ENCODE measurements at places on chromosomes 11 and 22.

DNA sequence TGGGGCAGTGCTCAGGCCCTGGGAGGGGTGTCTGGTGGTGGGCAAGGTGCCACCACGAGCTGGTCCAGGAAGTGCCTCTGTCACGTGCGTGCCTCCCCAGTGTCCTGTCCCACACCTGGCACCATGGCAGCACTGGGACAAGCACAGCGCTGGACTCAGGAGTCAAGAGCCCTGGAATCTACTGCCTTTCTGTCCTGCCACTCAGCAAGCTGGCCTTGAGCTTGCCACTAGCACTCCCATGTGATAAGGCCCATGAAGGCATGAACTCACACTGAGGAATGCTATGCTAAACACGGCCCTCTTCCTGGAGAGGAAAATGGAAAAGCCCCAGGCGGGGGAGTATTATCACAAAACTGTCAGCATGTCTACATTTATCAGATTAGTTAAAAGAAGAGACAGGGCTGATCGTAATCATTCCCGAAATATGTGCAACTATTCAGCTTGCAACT, 50.7 kb upstream of the SLC35C1 start:
- DNase-seq, result no peak

DNA sequence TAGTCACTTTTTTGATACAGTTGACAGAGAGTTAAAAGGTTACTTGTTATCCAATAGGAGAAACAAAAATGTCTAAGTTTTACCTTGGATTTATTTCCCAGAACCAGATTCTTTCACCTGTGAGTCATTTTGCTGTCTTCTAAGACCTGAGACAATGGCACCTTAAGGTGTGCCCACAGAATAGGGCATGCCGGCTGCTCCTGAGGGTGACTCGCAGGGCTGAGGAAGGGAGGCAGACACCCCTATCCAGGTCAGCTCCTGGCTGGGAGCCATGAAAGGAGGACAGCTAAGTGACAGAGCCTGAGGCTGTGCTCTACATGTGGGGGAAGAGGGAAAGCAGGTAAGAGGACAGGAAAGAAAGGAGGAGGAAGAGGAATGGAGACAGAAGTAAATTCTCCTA, 67.8 kb downstream of the RASSF10 start:
- DNase-seq, result no peak

GRCh38 chr22:20203552-20204201, 52.8 kb upstream of the CCDC188 start:
- DNase-seq, result peak; percentile 85

DNA sequence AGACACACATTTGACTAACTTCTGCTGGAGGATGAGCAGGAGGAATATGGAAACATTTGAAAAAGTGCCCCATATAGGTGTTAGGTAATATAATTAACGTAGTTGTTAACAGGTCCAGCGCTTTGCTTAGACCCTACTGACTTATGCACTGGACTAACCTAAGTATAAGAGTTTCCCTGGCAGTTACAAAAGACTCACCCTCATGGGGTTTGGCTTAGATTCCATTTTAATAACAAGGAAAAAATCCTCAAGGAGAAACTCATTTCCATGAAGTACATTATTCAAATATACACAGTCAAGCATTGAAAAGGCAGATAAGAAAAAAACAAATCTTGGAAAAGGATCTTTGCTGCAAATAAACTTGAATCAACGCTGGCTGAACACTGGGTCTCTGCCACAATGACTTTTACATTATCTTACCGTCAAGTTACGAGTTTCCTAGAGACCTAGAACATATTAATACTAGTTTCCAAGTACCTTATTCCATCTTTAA, 27.7 kb downstream of the CDON start:
- no peak for DNase-seq

- DNase-seq, result no peak
These were observed 1.4 kb downstream of the CLDN5 start for GRCh38 chr22:19522881-19523239.

DNA sequence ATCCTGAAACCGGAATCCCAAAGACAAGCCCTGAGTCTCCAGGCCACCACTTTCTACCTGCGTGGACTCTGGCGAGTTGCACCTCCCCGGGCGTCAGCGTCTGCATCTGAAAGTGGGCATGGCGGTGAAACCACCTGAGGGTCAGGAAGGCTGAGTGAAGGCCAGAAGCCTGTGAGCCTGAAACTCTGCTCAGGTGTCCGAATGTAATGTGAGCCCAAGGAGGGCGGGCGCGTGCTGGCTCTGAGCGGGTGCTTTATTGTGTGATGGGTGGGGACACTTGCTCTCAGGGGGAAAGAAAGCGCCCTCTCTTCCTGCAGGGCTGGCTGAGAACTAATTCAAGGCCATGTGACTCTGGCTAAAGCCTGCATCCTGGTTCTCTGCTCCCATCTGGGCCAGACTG, 135.6 kb downstream of the ST3GAL4 start:
- DNase-seq, result no peak

DNA sequence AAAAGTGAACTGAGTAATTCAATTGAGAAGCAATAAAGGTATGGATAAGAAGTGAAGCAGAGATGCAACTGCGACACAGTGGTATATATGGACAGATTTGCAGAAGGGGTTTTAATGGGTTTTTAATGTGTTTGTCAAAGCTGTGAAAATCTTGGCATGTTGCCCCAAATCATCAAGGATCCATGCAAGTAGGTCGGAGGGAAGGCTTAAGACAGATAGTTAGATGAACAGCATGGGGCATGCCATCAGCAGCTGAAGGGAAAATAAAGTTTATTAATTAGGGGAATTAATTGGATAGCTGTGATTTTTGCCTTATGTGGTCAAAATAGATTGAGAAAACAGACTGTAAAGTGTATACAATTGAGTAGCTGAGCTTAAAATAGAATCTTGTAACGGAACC, 840.1 kb downstream of the JRKL start:
- DNase-seq, result no peak

- peak; percentile 11 for DNase-seq
These were observed 53.1 kb upstream of the SLC22A12 start for GRCh38 chr11:64537876-64538275.

- DNase-seq, result no peak
These were observed 34.4 kb downstream of the CYP2R1 start for GRCh38 chr11:14857621-14858020.

GRCh38 chr22:40415531-40416266, 45.3 kb downstream of the SGSM3 start:
- DNase-seq, result peak; percentile 69

- DNase-seq, result no peak
These were observed 480 bp downstream of the TRIM34 start for GRCh38 chr11:5625281-5625680.

- DNase-seq, result no peak
These were observed 38.2 kb downstream of the RPUSD4 start for GRCh38 chr11:126173257-126173656.

DNA sequence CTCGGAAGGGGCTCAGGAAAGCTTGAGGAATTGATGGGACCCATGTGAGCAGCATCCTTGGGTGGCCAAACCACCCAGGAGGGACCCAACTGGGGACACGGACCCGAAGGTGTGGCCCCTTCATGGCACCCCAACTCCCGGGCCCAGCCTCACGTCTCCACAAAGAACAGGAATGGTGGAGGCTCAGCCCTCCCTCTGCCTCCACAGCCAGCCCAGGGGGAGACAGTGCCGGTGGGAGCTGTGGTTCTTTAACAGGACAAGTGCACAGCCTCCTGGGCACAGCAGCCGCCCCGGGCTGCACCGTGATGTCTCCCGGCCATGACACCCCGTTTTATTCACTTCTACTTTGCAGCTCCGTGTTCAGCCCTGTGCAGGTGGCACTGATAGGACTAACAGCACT, 587.2 kb downstream of the BRD1 start:
- peak; percentile 29 for DNase-seq

DNA sequence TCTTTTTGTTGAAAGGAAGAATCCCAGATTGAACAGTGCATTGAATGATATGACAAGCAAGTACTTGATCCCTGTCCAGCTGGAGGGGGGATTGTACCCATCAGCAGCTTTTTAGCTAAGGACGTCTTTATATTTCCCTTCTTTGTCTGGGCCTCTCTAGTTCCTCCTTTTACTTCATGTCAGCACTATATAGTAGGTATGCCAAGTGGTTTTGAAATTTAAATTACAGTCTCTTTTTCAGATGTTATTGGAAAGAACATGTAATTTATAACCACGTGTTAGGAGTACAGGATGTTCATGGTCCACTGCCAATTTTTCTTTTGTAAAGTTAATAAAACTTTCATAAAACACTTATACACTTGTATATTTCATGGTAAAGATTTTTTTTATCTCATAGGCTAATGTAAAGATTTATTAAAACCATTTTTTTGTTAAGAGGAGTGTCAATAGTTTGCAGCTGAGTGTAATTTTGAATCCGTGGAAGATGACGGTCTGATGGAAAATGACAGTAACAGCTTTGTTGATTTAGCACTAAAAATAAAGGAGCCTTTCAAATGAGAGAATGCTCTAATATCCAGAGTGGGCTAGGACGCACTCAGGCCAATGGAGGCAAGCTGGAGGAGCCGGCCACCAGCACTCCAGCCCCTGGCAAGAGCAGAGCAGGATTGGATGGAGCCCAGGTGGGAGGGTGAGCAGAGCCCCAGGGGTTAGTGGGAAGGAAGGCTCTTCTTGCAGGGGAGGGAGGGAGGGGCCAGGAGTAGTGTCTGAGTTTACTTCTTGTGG, 488.3 kb downstream of the INSC start:
- DNase-seq, result no peak

GRCh38 chr22:37401401-37402183, 25.7 kb downstream of the ELFN2 start:
- DNase-seq, result no peak

- DNase-seq, result peak; percentile 99
These were observed at the start of gene KAT5 for GRCh38 chr11:65711785-65712632. Gene KAT5 (plus strand): TSS chr11:65712252. CDS start chr11:65712268, 16 bp downstream.

DNA sequence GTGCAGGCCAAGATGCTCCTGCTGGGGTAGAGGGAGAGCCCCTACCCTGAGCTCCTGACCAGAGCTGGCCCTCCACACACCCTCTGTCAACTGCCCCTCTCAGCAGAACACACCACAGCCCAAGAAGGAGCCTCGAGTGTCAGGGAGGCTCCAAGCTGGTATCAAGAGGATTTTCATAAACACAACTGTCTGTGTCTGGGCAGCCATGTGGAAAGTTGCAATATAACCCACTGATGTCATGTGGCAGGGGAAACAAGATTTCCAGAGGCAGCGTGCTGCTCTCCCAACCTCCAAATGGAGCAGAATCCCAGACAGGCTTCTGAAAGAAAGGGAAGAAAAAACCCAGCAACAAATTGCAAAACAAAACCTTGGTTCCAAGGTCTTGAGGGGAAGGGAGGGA, 569.9 kb downstream of the BUD13 start:
- DNase-seq, result no peak

GRCh38 chr11:95641495-95641894, 148.1 kb downstream of the FAM76B start:
- peak; percentile 31 for DNase-seq

DNA sequence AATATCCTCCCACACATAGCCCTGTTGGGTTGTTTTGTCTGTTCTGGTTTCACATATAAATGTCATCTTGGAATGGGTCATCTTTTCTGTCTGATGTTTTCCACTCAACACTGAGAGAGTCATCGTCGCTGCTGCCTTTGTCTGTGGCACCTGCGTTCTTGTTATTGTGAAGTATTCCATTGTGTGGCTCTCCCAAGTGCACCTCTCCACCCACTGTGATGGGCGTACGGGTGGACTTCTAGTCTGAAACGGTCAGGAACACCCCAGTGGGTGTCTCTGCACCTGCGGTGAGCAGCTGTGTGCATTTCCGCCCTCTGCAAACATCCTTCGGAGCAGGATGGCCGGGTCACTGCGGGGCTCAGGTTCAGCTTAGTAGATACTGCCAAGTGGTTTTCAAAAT, 34.5 kb upstream of the RTL6 start:
- no peak for DNase-seq

- peak; percentile 25 for DNase-seq
These were observed 30.0 kb upstream of the RFPL3 start for GRCh38 chr22:32327596-32328171.

DNA sequence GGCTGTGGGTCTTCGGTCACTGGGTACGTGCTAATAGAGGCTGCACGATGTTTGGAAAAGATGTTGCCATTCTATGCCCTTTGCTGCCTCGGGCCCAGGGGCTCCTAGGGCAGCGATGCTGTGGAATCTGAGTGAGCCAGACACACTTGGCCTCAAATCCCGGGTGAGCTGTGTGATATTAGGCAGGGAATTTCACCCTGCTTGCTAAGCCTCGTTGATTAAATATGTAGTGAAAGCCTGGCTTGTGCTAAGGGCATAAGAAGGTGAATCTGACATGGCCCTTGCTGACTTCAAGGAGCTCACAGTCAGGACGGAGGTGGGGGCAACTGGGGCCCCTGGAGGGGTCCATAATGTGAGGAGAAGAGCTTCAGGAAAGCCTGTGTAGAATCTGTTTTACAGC, 5.4 kb upstream of the HMOX1 start:
- DNase-seq, result no peak

GRCh38 chr11:32152216-32152615, 61.3 kb downstream of the RCN1 start:
- no peak for DNase-seq

DNA sequence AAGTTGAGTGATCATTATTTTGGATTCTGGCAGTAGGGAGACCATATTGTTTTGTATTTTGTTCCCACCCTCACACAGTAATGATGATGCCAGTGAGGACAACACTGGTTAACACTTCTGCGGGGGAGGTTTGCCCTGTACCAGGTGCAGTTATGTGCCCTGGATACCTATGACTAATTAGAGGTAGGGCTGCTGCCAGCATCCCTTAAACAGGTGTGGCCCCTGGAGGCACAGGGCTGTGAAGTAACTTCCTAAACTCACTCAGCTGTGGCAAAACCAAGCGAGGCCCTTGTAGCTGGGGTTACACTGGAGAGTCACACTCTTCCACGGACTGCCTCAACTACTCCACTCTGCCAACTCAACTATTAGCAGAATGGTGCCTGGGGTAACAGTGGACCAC, 64.5 kb downstream of the MCM5 start:
- DNase-seq, result no peak

DNA sequence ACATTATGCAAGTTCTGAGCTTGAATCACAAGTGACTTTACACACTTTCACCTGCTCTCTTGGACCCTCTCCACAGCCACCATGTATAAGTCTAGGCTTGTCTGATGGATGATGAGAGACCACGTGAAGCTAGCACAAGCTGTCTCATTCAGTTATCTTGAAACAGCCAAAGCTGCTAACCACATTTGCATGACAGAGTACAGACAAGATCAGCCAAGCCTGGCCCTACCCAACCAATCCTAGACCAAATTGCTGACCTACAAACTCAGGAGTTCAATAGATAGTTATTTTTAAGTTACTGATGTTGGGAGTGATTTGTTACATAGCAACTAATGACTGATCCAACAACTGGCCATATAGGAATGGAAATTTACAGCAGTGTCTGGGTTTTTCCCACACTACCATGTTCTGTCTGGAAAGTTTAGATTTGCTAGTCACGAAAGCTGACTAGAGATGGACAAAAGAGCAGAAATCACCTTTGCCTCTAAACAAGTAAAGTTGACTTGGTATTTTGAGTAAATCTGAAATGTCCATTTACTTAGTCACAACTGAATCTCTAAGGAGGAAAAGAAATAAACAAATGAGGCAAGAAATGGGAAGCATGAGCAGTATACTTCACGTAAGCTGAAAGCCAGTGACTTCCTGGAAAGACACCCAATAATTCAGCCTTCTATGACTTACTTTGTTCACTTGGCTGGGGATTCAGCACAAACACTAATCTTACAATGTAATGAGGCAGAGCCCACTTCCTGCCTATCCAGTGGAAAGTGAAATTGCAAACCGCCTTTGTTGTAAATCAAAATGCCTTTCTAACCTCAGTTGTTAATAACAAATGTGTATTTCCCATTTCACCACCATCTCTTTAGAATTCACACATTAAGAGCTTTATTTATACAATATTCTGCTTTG, 101.7 kb downstream of the FAM181B start:
- no peak for DNase-seq

GRCh38 chr11:33015621-33016551, at the start of gene DEPDC7:
Gene DEPDC7 (plus strand): TSS chr11:33015878. CDS start chr11:33015956, 78 bp downstream.
- peak; percentile 94 for DNase-seq

GRCh38 chr11:93524858-93525257, 18.3 kb downstream of the SMCO4 start:
- DNase-seq, result no peak

Data from Peyer's patch (tissue), 4 donors.